ENCODE measurements at places on chromosomes 4 and X.

DNA sequence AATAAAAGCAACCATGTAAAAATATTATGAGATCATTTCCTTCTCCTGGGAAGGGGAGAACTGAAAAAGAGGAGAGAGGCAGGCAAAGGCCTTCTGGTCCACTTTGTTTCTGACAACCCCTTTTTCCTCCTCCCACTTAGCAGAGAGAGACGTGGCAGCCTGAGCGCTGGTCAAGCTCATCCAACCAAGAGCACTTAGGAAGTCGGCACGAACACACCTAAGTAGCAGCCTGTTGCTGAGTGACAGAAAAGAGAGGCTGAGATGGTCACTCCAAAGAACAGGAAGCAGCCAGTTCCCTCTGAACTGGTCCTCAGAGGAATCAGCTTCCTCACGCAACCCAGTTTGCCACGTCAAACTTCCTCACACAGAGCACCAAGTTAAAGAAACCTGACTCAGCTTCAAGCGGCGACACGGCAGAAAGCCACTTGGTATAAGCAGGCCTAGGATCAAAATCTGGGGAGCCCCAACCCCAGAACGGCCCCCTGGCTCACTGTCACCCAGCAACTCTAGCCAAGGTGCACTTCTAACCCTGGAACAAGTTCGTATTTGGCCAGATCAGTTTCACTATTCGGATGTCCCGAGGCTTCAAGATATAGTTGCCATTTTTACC, 861 bp downstream of the SEC24D start:
- DNase-seq = peak; percentile 56

DNA sequence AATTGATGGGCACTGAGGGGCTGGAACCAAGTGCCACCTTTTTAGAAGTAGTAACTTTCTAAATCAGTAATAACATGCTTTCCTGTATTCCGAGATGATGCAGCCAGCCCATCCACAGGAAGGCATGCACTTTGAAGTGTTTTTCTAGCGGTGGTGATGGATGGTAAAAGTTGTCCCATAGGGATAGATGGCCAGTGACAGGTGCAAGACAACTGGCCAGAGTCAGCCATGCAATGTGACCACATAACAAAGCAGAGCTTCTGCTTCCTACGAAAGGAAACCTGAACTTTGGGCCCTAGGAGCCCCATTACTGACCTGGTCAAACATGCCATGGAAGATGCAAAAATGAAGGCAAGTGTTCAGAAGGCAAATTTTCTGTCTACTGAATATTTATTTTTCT, 72.3 kb downstream of the NR3C2 start:
- DNase-seq = no peak

- DNase-seq = no peak
These were observed 11.6 kb downstream of the SASH3 start for GRCh38 chrX:129791336-129791735.

GRCh38 chr4:155383541-155383940, 6.8 kb upstream of the MAP9 start:
- DNase-seq = no peak

DNA sequence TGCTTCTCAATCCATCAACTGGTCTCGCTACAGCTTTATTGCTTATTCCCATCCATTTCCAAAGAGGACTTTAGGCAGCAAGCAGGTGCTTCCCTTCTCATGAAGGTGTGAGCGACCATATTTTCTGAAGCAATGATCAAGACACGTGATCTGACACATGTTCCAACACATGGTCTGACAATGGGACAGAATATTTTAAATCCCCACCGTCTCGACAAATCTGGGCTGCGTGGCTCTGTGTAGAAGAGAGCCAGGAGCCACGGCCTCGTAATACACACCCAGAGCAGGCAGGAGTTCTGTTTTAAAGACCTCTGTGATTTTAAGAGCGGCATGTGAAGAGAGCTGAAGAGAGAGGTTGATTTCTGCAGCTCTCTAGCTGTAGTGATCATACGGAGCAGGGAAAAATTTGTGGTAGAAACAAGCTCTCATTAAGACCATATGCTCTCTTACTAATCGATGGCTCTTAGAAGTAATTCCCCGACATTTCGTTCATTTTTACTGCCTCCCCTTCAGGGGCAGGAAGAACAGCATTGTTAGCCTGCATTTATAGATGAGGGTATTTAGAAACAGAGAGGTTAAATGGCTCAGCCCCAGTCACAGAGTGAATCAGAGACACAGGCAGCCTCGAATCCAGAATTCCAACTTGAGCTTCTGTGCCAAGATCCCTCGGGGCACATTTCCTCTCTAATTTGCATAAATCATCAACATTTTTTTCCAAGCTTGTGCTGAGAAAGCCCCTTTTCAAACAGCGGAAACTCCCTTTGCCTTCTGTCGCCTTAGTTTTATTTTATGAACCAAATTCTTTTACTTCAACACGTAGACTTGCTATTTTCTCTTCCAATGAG, 91.0 kb upstream of the BCOR start:
- DNase-seq = no peak

GRCh38 chr4:183455431-183456195, 11.2 kb downstream of the CDKN2AIP start:
- DNase-seq = peak; percentile 65

DNA sequence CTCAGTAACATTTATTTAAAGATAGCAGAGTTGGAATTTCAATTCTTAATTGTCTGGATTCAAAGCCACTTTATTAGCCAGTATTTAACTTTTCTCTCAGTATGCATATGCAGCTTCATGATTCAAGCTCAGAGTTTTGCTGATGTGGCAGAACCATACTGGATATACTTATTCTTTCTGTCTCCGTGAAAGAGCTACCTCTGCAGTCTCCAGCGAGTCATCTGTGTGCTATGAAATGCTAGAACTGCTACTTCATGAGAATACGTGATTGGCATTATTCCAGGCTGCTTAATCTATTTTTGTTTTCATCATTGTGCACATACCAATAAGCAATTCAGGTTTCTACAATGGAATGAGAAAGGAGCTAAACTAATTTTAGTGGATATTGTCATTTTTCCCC, 743.7 kb downstream of the C4orf33 start:
- DNase-seq = no peak

DNA sequence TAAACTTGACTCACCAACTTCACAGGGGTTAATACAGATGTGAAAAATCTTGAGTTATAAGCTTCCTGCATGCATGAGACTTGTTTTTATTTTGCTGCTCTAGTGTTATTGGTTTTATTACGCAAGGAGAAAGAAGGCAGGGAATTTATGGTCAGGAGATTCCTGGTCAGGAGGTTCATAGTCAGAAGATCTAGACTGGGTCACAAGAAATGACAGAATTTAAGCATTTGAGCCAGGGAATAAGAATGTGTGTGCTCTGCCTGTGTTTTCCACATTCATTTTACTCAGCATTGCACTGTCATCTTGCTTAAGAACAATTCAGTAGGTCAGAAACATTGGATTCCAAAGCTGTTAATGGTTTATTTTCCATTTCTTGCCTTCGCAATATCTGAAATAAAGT, 2522.1 kb downstream of the ARAP2 start:
- no peak for DNase-seq

GRCh38 chr4:151104621-151105020, 5.2 kb downstream of the RPS3A start:
- DNase-seq = no peak

DNA sequence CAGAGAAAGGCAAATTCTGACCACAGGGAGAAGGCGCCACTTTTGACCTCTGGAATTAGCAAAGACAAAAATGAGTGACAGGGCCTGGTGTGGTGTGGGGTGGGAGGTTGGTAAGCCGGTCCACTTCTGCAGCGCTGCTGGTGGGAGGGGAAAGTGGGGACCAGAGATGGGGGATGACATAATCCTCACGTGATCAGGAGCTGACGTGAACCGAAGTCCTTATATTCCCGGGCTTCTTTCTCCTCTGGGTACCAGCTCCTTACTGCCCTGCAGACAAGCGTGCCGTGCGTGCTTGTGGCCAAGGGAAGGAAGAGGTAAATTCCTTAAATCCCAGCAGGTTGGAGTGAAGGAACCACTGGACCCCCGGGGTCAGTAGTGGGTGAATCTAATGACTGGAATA, at the start of gene TCEAL7:
Gene TCEAL7, plus strand, starts transcription at position 249 of the 400 bp plus-strand sequence. CDS start 1,165 bp downstream, outside the sequence.
- no peak for DNase-seq

- DNase-seq = no peak
These were observed 97.7 kb downstream of the NFKB1 start for GRCh38 chr4:102598762-102599374.

Data from GF-D8 (cell line).